Left lung (tissue), 14 donors: ENCODE measurements at places on chromosomes 1 and 21. TPM values are rescaled to one million over a fixed set of nuclear protein-coding genes. Genes with fewer than 3 reads are reported as not detected.

GRCh38 chr1:206703661-206704060 lies 19.0 kb downstream of the MAPKAPK2 start:
- no peaks in the 10 kb centered on the region for H3K36me3 ChIP-seq
- H3K27ac ChIP-seq, result no peak overlapping the region
- no peaks in the 10 kb centered on the region for H3K27me3 ChIP-seq
- H3K4me1 ChIP-seq, result peaks cover 99% of the 10 kb centered on the region
- DNase-seq, result no peak
- H3K4me3 ChIP-seq, result no peak overlapping the region

The IFI44 gene
- 58.4 TPM for total RNA-seq

DNA sequence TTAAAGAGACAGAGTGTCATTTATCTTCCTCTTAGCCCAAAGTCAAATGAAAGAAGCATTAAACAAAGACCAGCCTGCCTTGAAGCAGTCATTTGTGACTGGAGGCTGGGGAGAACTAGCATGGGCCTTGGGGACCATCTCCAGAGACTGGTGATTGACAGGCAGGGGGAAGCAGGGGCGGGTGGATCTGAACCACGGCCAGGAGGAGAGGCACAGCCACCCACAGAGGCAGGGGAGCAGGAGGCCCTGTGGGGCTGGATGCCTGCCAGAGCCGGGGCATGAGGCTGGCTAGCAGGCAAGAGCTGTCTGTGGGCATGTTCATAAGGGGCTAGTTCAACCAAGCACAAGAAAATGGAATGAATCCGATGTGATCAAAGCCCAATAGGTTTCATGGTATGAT lies 73.9 kb downstream of the PLXNA2 start:
- H3K27ac ChIP-seq, result no peak overlapping the region
- no peaks in the 10 kb centered on the region for H3K27me3 ChIP-seq
- H3K36me3 ChIP-seq, result no peaks in the 10 kb centered on the region
- H3K4me1 ChIP-seq, result no peaks in the 10 kb centered on the region

The LAMC2 gene
- 46.8 TPM for total RNA-seq

The TLCD4 gene
- 14.7 TPM for total RNA-seq

The MEX3A gene
- 0.86 TPM for total RNA-seq
